ENCODE measurements at places on chromosomes 4 and X.

DNA sequence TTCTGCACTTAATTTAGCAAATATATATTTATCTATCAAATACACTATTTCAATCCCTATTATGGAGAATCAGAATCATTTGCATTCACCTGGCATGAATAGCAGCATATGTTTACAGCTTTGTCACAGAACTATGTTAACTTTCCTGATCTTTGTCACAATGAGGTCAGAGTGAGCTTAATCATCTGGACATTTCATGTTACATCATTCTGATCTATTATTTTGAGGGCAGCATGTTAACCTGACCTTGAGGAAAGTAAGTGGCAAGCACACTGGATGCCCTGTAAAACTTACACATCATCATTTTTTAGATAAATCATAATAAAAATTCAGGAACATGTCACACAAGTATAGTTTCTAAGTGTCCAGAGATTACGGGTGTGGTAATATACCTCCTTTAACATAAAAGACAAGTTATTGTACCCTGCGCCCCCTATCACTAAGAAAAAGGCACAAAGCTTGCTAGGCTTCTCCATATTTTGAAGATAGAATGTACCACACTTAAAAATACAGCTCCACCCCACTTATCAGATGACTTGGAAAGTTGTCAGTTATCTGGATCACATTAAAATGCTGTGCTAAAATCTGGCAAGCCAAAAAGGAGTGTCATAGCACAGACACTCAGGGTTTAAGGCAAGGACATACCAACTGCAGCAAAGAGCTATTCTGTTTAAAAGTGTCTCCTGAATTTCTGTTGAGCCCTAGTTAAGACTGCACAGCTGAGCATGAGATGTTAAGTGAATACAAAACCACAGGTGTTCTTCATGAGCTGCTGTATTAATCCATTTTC, 182.7 kb upstream of the FAT4 start:
- no peak for DNase-seq

- no peak for DNase-seq
Observed at GRCh38 chr4:137531168-137531985, 917 bp downstream of the PCDH18 start.

GRCh38 chr4:157314906-157315305, 94.4 kb downstream of the GRIA2 start:
- no peak for DNase-seq

GRCh38 chrX:103913356-103914020, 48.9 kb upstream of the TMSB15B start:
- DNase-seq, result no peak

DNA sequence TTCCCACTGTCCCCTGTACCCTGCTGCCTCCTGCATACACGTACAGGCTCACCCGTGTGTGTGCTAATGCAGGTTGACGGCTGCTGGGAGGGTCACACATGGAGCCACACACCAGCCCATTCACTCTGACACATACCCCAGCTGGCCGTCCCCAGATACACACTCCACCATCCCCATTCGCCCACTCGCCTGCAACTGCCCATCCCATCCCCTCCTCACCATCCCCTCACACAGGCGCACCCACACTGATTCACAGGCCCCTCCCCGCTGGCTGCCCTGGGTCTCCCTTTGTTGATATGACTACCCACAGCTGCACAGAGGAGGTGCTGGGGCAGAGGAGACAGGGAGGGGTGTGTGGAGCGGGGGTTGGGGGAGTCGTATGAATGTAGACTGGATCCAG, 25.7 kb downstream of the PJA1 start:
- no peak for DNase-seq

DNA sequence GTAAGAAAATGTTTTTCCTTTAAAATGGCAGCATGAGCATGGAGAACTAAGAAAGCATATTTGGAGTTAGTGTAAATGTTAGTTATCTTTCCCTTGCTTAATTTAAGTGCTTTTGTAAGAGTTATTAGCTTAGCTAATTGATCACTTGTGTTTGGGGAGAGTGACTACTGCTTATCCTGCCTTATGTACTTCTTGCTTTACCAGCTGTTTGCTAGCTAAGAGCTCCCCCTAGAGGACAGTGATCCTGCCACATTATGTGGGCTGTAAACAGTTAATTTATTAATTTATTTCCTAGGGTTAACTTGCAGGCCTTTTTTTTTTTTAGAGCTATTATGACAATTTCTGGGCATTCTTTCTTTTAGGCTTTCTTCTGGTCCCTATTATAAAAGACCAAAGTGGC, 435.8 kb downstream of the MAGEB5 start:
- no peak for DNase-seq

DNA sequence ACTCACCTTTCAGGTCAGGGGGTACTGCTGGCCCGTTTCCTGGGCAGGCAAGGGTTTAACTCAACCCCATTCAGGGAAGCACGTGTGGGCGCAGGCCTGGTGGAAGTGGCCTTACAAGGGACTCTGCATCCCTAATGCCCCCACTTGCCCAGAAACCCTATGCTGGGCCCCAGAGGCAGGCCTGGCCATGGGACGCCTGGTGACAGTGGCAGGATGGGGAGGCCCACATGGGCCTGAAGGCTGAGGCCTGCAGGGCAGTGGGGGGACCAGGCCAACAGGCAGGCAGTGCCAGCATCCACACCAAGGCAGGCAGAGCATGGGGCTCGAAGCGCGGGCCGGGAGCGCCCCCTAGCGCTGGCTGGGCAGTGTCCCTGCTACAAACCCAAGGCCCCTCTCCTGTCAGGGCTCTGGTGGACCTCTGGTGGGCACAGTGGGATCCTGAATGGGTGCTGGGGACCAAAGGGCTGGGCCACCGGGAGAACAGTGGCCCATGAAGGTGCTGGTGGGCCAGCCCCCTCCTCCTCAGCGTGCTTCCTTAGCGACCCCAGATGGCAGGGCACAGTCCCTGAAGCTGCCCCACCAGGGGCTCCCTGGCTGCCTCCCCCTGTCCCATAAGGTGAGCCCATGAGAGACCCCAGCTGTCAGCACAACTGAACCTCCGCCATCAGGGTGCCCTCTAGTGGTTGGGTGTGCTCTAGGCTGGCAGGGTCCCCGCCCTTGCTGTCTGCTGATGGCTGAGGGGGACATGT, 16.8 kb downstream of the FGFR3 start:
- DNase-seq, result peak; percentile 69

GRCh38 chrX:153739754-153740486, 15.3 kb downstream of the ABCD1 start:
- DNase-seq, result no peak

DNA sequence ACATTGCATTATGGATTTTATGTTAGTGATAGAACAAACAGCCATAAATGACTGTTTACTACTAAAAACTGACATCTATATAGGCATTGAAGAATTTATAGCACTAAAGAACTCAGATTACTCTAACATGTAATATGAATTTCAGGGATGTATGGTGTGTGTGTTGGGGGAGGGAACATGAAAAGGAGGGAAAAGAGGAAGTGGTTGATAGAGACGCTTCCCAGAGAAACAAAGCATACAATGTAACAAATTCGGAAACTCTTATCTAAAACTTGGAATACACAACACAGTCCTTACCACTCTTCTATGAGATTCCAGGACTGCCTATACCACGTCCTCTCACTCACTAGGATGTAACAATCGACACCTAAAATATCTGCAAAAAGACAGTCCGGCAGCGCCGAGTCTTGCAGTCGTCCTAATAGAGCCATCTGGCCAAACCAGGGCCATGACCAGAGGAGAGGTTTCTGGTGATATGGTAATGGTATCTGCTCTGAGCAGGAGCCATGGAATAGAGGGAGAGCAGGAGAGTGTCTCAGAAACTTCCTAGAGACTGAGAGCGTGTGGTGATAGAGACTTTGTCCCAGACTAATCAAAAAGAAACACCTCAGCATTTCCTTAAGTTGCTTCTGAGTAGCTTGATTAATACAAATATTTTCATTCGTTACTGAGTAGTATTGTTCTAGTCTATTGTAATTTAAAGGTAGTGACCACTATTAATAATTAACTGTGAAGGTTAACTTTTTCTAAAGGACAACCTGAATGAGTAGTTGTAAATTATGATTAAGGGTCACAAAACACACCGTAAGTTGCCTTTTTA, 251.9 kb upstream of the ETNPPL start:
- no peak for DNase-seq

- DNase-seq, result no peak
Observed at GRCh38 chr4:81589262-81589661, 117.6 kb upstream of the RASGEF1B start.

DNA sequence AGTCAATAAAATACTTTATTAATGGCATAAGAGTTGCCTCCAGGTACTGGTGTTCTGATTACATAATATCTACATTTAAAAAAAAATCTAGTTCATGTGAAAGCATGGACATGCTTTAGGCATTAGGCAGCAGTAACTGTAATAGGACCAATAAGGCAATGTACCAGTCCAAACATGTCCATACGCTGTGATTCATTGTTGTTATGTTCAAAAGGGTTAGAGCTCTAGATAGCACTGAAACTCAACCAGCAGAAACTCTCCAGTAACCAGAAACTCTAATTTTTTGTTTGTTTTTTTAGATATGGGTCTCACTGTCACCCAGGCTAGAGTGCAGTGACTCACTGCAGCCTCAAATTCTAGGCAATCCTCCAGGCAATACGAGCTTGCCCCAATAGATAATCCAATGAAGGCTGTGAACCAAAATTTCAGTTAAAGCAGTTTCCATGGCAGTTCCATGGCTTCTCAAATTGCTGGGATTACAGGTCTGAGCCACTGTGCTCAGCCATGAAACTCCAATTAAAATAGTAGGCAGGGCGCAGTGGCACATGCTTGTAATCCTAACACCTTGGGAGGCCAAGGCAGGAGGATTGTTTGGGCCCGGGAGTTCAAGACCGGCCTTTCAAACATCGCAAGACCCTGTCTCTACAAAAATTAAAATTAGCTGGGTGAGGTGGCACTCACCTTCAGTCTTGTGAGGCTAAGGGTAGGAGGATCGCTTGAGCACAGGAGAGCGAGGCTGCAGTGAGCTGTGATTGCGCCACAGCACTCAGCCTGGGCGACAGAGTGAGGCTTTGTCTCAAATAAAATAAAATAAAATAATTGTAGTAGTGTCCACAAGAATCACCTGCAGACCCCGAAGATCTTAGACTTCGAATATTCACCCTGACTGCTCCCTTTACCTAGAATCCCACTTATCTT, 36.3 kb downstream of the MGARP start:
- DNase-seq, result no peak

DNA sequence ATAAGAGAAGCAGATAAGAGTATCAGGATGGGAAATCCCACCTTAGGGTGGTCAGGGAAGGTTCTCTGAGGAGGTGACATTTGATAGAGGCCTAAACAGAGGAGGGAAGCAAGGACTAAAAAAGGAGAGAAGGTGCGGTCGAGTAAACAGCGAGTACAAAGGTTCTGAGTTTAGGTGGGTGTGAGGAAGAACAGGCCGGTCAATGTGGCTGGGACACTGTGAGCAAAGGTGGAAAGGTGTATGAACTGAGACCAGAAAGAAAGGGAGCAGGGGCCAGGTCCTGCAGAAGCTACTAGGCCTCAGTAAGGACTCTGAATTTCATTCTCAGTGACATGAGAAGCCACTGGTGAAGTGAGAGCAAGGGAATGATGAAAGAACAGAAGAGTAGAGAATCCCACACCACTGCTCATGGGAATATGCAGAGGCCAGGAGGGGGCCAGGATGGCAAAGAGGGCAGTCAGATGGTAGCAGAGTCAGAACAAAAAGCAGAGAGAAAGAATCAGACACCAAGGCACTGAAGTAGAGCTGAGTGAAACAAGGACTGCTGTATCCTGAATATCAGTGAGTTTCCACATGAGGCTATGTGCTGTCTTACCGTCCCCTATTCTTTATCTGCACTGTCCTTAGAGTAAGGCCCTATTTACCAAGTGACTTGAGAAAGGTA, 18.0 kb downstream of the PRSS48 start:
- no peak for DNase-seq

DNA sequence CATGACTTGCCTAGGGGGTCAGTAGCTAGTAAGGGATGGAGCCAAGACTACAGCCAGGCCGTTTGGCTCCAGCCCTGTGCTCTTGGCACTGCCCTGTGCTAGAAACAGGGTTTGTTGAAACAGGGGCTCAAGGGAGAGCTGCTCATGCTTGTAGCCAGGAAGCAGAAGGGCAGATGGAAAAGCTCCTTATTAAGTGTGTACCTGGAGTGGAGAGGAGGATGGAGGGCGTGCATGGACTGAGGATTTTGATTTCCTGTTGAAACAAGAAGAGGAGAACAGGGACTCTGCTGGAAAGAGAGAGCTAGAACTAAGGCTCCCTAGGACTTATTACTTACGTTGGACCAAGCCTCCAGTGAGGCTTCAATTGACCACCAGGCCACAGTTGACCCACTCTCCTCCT, 363.0 kb downstream of the MID1IP1 start:
- no peak for DNase-seq

DNA sequence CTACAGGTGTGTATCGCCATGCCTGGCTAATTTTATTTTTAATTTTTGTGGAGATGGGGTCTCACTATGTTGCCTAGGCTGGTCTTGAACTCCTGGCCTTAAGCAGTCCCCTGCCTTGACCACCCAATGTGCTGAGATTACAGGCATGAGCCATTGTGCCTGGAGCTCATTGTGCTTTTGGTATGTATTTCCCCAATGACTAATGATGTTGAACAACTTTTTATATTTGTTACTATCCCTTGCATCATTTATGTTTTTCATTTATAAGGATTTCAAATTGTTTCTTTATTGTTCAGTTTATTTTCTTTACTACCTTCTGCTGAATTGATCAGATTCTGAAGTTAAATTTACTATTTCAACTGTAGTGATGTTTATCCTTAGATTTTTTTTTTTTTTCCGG, 199.7 kb downstream of the CEP135 start:
- no peak for DNase-seq

DNA sequence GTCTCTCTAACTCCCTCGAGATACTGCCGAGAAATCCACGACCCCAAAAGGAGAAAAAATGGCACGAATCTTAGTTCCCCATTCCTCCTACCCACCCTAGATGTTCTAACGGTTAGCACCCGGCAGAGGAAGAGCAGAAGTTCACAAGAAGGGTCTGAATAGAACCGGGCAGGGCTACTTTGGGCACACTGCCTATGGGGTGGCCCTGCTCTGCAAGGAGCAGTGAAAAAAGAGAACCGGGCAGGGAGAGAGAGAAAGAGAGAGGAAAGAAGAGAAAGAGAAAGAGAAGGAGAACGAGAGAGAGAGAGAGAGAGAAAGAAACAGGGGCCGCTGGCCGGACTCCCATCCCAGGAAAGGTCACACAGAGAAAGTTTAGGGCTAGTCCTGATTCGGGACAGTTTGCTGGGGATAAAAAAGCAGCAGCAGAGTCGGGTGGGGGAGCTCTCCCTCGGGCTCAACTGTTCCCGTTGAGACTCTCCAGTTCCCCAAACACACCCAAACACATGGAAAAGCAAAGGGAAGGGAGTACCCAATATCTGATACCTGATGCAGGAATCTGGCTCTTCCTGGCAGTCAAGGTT, 468 bp downstream of the GLA start:
- no peak for DNase-seq

DNA sequence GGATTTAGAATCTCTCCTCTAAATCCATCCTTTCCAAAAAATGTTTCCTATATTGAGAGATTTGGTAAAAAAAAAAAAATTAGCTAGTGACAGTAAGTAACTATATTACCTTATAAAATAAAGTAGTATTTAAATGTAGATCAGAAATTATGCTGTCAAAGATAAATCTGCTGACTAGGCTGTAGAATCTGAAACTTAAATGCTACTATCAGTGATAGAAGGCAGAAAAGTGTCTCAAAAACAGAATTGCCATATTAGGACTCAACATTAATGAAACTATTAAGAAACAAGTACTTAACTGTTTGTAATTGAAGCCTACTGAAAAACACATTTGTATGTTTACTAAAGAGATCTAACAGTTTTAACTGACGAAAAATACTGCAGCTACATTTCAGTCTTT, 8.3 kb downstream of the TAF9B start:
- DNase-seq, result no peak

GRCh38 chrX:139156356-139156755, 374.2 kb upstream of the F9 start:
- no peak for DNase-seq

All from stimulated activated CD4-positive, alpha-beta T cell treated with anti-CD3 and anti-CD28 coated beads, Interleukin-2, amount 100 ng/mL, for 24 hours (primary cell).